ENCODE measurements at places on chromosomes 5 and 9.
A peak's percentile ranks its signal among the peaks of the same experiment; 100 is the strongest.

DNA sequence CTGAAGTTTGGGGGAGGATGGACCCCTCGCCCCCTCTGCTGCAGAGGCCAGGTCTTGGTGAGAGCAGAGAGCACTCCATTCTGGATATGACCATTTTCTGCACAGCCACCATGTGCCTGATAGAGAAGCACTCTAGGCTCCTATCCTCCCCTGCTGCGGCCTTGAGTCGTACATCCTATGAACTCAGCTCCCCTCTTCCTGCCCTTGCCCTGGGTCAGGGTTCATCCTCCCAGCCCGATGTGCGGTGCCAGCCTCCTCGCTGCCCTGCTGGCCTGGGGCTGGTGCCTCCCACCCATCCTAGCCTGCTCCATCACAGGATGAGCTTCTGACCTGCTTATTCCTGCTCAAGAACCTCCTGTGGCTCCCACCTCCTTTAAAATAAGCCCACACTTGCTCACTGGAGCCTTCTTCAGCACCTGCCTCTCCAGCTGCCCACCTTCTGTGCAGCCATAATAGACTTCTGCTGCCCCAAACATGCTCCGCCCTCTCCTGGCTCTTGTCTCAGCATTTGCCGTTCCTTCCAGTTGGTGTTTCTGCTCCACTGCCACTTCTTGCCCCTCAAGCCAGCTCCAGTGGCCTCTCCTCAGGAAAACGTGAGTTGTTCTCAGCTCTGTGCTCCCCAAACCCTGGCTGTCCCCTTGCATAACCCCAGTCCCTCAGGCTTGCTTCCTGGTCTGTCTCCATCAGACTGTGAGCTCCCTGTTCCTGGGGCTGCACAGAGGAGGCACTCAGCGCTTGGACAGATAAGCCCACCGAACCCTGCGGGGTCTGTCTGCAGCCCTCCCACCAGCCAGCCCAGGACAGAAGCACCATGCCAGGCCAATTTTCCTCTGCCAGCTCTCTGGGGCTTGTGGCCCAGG lies 22.3 kb upstream of the TTLL11 start:
- DNase-seq = no peak

DNA sequence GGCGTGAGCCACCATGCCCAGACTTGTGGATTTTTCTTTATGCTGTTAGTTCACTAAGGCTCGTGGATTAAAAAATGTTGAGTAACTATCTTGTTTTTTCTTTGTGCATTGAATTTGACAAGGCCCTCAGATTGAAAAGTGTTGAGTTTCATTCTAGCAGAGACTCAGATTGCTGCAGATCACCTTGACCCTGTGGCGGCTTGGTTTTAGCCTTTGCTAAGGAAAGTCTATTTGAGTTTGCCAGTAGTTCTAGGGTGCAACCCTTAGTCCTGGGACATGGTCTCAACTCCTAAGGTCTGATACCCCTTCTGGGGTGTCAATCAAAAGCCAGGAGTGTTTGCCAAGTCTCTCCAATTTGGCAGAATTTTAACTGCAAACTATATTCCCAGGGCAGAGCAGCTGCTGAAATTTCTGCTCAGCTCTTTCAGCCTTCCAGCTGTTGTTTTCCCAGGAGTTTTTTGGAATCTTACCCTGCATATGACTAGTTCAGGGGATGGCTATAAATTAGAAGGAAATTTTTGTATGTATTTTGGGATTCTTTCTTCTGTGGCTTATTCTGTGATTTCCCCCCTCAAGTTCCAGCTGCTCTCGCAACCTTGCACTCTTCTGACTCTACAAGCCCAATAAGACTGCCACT lies 84.3 kb upstream of the HAND1 start:
- no peak for DNase-seq

GRCh38 chr5:154648706-154649105 lies 106.5 kb upstream of the LARP1 start:
- no peak for DNase-seq

DNA sequence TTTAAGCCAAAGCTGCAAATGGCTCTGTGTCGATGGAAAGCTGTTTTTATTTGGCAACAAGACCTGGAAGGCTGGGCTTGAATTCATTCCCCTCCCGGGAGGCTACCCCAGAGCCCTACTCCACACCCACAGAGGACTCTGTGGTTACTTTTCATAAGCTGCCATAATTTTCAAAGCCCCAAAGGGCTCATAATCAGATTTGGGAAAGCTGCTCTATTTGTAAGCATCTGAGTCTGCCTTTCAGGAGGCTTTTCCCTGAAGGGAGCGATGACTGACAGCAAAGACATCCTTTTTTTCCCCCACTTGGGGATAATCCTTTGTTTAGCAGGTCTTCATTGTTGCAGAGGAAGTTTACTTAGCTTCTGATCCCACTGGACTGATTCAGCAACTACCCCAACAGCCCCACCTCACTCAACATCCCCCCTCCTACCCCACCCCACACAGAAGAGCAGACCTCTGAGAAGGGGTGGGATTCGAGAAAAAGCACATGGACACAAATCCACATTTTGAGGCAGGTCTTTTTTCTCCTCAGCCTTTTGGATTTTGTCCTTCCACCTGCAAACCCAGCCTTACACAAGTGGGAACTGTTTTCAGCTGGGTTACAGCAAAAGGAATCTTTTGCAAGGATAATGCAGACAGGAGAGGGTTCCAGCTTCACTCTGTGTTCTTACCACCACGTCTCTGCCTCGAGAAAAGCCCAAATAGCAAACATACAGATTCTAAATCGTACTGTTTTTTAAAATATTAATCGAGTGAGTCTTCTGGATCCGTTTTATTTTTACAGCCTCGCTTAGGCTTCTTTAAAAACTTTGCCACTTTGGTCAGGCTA lies 244.4 kb upstream of the TUT7 start:
- peak; percentile 65 for DNase-seq

DNA sequence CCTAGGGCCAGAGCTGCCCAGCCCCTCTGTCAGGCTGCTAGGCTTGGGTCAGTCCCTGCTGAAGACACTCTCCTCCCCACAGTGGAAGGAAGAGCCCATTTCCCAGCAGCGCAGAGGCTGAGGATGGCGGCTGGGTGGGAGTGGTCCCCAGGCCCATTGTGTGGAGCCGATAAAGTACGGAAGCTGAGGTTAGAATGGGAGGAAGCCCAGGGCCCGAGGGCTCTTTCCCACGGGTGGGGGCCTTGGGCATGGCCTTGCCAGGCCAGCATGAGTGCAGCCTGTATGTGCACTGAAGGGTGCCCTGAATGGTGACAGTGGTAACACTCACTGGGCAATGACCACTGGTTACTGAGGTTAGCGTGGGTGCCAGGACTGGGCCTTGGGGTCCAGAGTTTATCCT lies 125.9 kb downstream of the RGS3 start:
- no peak for DNase-seq

DNA sequence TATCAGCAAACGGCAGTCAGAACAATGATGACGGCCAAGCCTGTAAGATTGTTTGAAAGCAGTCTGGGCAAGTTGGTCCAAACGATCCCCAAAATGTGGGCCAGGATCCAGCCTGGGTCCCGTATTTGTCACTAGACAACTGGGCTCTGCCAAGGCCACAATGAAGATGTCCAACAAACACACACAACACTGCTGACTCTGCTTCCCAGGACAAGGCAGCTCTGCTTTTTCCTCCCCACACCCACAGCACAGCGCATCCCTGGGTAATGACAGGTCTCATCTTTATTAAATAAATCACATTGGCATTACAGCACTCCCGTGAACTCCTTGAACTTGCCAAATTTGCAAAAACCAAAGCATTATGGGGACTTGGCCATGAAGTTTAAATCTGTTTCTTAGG lies 424.1 kb upstream of the ACTBL2 start:
- no peak for DNase-seq

- DNase-seq = no peak
These were observed 37.0 kb downstream of the B4GALT1 start for GRCh38 chr9:33129886-33130881.

DNA sequence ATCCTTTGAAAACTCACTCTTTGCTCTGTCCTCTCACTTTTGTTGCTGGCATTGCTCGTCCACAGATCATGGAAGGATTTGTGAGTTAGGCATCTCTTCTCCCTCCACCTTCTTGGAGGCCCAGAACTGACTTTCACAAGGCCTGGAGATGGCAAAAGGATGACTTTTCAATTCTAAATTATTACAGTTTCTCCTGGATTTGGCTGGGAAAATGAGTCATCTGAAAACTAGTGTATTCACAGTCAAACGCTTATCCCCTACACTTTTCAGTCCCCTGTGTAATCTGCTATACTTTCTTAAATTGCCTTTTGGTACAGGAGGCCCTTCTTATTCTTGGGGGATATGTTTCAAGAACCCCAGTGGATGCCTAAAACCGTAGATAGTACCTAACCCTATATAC lies 35.6 kb downstream of the ADRA1B start:
- no peak for DNase-seq

DNA sequence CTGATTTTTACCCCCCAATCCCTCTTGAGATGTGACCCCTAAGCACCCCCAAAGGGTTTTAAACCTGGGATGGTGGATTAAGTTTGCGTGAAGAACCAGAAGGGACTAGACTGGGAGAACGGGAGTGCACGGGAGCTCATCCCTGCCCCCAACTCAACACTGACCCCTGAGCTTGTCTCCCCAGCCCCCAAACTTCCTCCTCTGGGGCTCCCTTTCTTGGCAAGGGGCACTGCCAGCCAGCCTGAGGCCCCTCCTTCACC lies 5.0 kb upstream of the SET start:
- DNase-seq = no peak

- DNase-seq = no peak
These were observed 1116.2 kb upstream of the EDIL3 start for GRCh38 chr5:85500869-85501268.

- DNase-seq = no peak
These were observed 120.2 kb downstream of the PDE4D start for GRCh38 chr5:59773294-59773693.

DNA sequence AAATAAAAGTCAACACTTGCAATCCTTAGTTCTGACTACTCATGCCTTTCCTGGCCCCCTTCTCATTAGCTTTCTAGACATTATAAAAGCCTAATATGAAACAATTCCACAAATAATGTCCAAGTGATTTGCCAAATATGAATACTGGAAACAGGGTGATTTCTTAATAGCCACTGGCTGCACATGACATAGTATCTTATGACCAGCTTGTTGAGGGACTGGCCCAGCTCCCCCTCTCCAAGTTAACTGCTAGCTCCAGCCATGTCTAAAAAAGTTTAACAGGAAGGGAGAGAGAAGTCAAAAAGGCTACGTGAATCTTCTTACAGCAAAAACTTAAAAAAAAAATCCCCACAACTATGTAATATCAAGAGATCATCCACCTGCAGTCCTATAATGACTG lies 1.5 kb downstream of the CERT1 start:
- DNase-seq = peak; percentile 22

- DNase-seq = no peak
These were observed 56.9 kb upstream of the SHB start for GRCh38 chr9:38125889-38126288.

GRCh38 chr5:124124711-124125229 lies 612.8 kb downstream of the CSNK1G3 start:
- DNase-seq = no peak

Data from hindlimb muscle (tissue), 1 donor.